AG04449 (cell line): ENCODE measurements at places on chromosomes 5 and 9.

GRCh38 chr5:75472973-75473372, 38.5 kb downstream of the CERT1 start:
- DNase-seq, result no peak

DNA sequence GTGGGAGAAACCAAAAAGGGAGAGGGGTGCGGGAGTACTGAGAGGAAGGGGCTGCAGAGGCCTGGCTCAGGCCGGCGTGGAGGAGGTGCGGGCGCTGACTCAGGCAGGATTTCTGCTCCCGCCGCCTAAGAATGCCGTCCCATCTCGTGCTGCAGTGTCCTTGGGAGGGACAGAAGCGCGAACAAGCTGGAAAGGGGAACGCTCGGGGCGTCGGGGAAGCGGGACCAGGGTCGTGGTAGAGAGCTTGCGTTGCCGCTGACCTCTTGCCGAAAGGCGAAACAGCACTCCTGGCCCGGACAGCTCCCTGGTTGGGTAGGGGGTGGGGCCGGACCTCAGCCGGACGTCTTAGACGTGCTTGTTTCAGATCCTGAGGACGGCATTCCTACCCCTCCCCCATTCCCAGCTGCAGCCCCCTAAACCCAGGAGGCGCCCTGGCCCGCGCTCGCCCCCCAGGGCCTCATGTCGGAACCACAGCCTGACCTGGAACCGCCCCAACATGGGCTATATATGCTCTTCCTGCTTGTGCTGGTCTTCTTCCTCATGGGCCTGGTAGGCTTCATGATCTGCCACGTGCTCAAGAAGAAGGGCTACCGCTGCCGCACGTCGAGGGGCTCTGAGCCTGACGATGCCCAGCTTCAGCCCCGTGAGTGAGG, 1.1 kb downstream of the RELL2 start:
- no peak for DNase-seq

DNA sequence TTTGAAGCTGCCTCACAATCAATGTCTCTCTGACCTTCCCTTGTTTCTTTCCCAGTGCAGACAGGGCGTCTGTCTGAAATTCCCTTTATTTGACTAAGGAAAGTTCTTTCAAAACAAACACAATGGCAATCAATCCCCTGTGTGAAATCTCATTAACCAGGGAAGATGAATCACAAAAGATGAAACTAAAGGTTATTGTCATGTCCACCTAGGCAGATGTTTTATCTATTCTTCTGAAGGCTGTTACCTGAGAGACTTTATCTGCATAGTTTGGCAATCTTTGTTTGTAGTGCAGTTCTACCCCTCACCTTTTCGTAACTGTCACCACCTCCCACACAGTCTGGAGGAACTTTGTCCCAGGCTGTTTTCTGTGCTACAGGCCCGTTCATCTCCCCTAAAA, 217.5 kb upstream of the RIOK2 start:
- no peak for DNase-seq

GRCh38 chr5:40796487-40796889, 1.7 kb downstream of the PRKAA1 start:
- no peak for DNase-seq

DNA sequence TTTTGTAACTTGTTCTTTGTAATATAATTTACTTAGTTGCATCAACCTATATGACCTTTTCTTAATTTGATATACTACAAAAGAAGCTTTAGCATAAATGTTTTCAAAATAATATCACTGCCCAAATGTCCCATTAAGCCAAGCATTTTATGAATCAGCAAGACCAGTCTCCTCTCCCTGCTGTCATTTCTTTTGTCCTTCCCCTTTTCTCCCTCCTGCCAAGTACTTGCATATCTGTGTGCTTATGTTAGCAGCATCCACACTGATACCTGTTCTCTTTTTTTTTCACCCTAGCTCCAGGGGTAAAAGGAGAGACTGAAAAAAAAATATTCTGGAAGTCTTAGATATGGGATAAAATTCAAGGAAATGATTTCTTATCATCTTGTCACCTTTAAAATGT, 69.7 kb downstream of the ZSWIM6 start:
- DNase-seq, result peak; percentile 31
